SJSA1 (cell line): ENCODE measurements at places on chromosomes 11 and 22. TPM values are rescaled to one million over a fixed set of nuclear protein-coding genes. Genes with fewer than 3 reads are reported as not detected.

GRCh38 chr22:36918586-36919284 is 5.3 kb downstream of the CSF2RB start:
- H3K4me3 ChIP-seq: no peak overlapping the region
- no peak for DNase-seq
- H3K36me3 ChIP-seq: no peaks in the 10 kb centered on the region

The KCNJ4 gene
- not detected in 2 replicates for total RNA-seq

The ANO5 gene
- total RNA-seq: not detected in 2 replicates

DNA sequence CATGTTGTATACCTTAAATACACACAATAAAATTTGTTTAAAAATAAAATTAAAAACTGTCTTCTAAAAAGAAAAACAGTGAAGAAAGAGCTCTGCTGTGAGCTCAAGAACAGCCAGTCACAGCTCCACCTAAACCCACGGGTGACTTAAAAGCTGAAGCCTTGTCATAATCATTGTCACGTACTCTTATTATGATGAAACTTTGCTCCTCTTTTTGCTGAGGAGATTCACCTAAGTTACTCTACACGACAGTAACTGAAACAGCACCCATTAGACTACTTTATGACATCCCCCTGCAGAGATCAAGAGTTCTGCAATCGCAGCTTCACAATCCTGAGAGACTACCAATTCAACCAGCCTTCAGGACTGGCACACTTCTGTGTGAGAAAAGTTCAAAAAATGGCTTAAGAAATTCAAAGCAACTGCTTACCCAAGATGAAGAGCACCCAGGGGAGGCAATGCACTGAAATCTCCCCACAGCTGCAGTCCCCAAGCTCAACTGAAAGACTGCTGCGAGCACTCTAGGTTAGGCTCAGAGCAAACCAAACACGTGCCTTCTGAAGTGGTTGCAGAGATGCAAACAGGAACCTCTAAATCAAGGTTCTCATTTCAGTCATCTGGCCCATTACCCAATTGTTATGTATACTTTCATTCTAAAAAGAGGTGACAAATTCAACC is at the start of gene JAML:
Gene JAML (minus strand): TSS at position 501 of the 678 bp plus-strand sequence. CDS start 10,145 bp downstream, outside the sequence.
- H3K4me3 ChIP-seq: no peak within 1 kb of the TSS
- no peak for DNase-seq
- no peaks in the 10 kb centered on the region for H3K27me3 ChIP-seq
- H3K36me3 ChIP-seq: no peaks in the 10 kb centered on the region

GRCh38 chr11:77322506-77322905 is 21.0 kb upstream of the GDPD4 start:
- H3K27me3 ChIP-seq: no peaks in the 10 kb centered on the region
- DNase-seq: no peak
- H3K27ac ChIP-seq: no peak overlapping the region
- no peaks in the 10 kb centered on the region for H3K4me1 ChIP-seq

DNA sequence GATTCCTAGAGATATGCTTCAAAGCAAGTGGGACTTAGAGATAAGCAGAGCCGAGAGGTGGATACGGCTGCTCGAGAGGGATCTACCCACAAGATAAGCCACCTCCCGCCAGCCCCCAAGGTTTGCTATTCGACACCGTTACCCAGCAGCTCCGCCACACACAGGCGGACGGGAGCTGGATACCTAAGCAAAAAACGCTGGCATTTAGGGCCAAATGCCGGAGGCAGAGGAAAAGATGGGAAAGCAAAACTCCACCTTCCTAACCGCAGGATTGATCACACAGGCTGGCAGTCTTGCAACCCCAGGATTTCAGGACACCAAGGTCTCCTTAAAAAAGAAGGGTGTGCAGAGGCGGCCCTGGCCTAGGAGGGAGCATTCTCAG is 709 bp downstream of the FTH1 start:
- peak overlapping the region; percentile 88 for H3K27ac ChIP-seq
- peaks cover 56% of the 10 kb centered on the region for H3K36me3 ChIP-seq
- peaks cover 54% of the 10 kb centered on the region for H3K4me1 ChIP-seq

The GAB4 gene
- total RNA-seq: not detected in 2 replicates

GRCh38 chr11:64762674-64763525 is 3.1 kb upstream of the PYGM start:
- peak; percentile 98 for DNase-seq
- H3K4me3 ChIP-seq: no peak overlapping the region
- H3K27ac ChIP-seq: peak overlapping the region; percentile 78
- H3K27me3 ChIP-seq: no peaks in the 10 kb centered on the region
- H3K4me1 ChIP-seq: peaks cover 56% of the 10 kb centered on the region
